ENCODE measurements at places on chromosomes 12 and 14.

- DNase-seq = no peak
These were observed 271.6 kb downstream of the FBXL14 start for GRCh38 chr12:1322821-1323220.

DNA sequence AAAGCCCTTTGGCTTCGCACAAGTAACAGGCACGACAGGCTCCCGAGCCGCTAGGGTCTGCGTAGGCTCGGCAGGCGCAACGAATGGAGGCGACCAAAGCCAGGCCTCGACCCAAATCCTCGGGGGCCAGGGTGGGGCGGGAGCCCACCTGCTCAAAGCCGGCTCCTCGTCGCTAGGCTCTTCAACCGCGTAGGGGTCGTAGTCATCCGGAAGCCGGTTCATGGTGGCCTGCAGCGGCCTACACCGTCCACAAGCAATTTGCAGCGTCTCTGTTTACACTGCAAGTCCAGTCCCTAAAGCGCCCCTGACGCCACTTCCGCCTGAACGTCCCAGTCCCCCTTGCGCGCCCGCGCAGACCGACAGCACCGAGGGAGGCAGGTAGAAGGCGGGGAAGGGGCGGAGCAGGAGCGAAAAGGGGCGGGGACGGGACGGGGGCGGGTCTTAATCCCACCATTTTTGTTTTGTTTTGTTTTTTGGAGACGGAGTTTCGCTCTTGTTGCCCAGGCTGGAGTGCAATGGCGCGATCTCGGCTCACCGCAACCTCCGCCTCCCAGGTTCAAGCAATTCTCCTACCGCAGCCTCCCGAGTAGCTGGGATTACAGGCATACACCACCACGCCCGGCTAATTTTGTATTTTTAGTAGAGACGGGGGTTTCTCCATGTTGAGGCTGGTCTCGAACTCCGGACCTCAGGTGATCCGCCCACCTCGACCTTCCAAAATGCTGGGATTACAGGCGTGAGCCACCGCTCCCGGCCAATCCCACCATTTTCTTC is at the start of gene EAPP:
Gene EAPP, minus strand, starts transcription at position 295 of the 774 bp plus-strand sequence. Its CDS starts 73 bp downstream, at position 222.
- DNase-seq = peak; percentile 95

DNA sequence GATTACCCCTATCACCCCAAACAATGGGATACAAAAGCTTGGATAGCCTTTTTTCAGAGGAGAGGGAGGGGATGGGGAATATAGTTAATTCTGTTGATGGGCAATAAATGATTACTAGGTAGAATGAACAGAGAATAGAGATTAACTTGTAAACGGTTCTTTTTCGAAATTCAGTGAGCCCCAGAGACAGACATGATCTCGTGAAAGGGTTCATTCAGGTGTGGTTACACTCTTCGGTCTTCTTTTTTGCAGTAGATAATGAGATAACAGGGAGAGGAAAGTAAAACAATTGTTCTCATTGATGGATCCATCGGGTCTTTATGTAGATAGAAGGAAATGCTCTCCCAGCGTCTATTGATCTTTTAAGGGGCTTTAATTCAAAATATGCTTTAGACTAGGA is 69.3 kb upstream of the RASSF8 start:
- no peak for DNase-seq

DNA sequence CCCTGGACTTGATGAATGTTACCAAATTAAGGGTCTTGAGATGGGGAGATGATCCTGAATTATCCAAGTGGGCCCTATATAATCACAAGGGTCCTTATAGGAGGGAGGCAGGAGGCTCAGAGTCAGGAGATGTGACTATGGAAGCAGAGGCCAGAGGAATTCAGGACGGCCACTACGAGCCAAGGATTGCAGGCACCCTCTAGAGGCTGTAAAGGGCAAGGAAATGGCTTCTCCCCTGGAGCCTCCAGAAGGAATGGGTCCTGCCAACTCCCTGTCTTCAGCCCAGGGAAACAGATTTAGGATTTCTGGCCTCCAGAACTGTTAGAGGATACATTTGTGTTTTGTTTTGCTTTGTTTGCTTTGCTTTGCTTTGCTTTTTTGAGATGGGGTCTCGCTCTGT is 8.8 kb downstream of the BDKRB1 start:
- no peak for DNase-seq

- DNase-seq = no peak
These were observed 157.6 kb downstream of the AACS start for GRCh38 chr12:125222876-125223275.

- no peak for DNase-seq
These were observed 2.2 kb upstream of the YAF2 start for GRCh38 chr12:42240131-42240750.

- DNase-seq = no peak
These were observed 58.1 kb downstream of the PLEKHG3 start for GRCh38 chr14:64762044-64763034.

- no peak for DNase-seq
These were observed 7.7 kb upstream of the DCP1B start for GRCh38 chr12:2011643-2012607.

All from stimulated activated effector memory CD8-positive, alpha-beta T cell treated with anti-CD3 and anti-CD28 coated beads, Interleukin-12 subunit alpha, Interleukin-12 subunit beta, amount 100 ng/mL, for 72 hours (primary cell).